Suppressor macrophage (primary cell): ENCODE measurements at places on chromosomes 4 and X.

DNA sequence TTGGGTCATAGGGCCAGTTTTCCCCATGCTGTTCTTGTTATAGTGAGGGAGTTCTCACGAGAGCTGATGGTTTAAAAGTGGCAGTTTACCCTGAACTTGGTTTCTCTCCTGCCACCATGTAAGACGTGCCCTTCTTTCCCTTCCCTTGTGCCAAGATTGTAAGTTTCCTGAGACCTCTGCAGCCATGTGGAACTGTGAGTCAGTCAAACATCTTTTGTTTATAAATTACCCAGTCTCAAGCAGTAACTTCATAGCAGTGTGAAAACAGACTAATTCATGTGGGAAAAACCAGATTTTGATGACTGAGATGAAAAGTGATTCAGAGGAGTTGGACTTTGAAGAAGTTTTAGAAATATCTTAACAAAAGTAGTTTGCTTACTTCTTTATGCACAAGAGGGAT, 101.4 kb downstream of the ARHGAP10 start:
- no peak for DNase-seq

GRCh38 chr4:52511825-52512224, 147.3 kb downstream of the USP46 start:
- DNase-seq = no peak

- DNase-seq = no peak
These were observed 13.9 kb downstream of the ALB start for GRCh38 chr4:73417973-73418372.

DNA sequence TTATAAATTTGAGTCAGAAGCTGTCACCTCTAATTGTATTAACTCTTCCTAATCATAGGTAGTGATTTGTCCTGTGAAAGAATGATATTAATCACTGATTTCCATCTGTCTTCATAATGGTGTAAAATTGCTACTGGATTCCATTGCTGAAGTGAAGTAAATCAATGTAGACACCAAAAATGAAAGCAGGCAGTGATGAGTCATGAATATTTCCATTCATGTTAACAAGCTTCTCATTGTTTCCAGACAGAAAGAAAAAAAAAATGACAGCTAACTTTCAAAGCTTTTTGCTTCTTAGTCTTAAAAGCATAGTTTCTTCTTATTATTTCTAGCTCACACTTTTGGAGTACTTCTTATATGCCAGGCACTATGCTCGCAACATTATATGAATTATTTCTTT, 21.5 kb downstream of the FAM114A1 start:
- peak; percentile 33 for DNase-seq

GRCh38 chr4:27176400-27176799, 315.8 kb downstream of the STIM2 start:
- DNase-seq = no peak

DNA sequence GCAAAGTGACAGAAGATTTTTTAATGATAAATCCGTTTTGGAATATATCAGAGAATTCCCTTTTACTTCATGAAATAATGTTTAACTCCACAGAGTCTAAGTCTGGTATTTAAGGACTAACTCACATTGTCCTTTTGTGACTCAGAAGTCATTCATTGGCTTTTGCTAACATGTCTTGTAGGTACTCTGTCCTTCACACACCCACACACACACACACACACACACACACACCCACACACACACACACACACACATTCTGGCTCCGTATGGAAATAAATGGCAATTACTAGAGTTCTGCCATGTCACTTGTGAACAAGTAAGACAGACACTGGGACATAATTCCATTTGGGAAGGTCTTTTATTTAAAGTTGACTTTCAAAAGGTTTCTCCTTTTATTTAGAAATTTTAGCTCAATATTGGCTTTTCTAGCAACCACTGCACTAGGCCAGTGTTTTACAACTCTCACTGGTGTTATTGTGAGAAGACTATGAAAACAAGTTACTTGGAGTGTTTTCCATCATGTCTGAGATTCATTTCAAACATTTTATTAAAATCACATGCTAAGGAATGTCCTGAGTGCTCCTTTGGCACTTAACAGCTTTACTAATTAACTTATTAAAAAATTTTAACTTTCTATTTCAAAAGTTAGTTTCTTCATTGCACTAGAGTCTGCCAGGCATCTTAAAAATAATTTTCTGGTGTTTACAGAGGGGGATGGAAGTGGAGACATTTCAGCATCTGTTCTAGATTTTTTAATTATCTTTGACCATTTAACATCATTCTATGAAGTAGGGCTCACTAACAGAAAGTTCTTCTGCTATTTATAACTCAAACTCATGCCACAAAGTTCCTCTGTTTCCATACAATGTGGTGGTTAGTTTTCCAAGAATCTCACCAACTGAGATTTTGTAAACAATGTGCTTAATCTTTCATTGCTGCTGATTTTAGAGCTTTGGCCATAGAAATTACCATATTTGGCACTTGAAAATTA, 240.3 kb upstream of the GPC4 start:
- peak; percentile 30 for DNase-seq

DNA sequence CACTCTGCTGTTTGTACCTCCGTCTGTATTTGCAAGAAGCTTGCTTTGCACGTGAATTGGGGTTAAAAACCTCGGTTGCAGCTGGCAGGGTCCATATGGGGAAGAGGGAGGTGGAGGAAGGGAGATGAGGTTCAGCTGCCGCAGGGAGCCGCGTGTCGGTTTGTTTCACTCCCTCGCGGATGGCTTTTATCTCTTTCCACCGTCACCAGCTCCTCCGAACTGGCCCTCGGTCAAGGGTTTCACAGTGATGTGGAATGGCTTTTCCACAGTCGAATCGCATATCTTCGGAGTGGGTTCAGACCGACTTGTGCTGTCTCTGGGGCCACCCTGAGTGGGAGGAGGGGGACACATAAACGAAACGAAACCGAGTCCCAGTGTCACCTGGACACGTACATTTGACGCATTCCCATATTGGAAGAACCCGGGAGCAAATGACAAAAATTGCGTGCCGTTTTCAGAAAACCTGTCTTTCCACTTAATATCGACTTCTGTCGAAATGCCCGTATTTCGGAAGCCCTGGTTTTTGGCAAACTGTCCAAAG, 929 bp downstream of the ZBTB33 start:
- peak; percentile 12 for DNase-seq

GRCh38 chr4:186771624-186772023, 48.0 kb upstream of the FAT1 start:
- no peak for DNase-seq

GRCh38 chr4:31984872-31985271, 1264.7 kb downstream of the PCDH7 start:
- no peak for DNase-seq

GRCh38 chrX:153867139-153867538, 18.8 kb downstream of the L1CAM start:
- no peak for DNase-seq

DNA sequence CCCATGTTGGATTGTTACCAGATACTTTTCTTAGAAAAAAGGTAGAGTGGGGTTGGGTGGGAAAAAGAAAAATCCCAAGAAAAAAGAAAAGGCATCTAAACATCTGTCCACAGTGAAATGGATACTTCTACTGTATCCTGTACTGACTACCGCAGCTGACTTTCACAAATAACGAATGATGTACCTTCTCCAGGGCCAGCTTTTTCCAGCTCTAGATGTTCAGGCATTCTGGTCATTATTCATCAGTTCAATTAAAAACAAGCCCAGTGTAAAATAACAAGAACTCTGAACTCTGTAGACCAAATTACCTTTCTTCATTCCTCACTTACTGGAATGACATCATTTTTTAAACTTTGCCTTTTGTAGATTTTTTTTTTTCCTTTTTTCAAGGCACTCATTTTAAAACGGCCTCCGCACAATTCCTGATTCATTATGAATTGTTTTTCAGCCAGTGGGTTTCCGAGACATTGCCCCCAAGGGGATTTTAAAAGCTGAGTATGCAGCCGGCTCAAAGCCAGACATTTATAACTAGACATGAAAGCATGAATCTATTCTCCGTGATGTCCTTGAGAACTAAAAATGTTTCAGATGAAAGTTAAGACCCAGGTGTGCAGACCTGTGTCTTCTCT, 113.5 kb downstream of the PRKX start:
- no peak for DNase-seq

DNA sequence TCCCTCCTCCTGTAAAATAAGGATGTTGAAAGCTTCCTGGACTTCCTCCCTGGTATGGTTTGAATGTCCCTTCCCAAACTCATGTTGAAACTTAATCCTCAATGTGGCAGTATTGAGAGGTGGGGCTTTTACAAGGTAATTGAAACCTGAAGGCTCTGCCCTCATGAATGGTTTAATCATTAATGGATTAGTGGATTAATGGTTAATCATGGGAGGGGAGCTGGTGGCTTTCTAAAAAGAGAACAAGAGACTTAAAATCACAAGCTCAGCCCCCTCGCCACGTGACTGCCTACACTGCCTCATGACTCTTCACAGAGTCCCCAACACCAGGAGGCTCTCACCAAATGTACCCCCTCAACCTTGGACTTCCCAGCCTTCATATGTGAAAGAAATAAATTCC, 124.6 kb upstream of the ANXA3 start:
- no peak for DNase-seq

GRCh38 chr4:158255727-158256324, 45.5 kb downstream of the TMEM144 start:
- DNase-seq = peak; percentile 73

DNA sequence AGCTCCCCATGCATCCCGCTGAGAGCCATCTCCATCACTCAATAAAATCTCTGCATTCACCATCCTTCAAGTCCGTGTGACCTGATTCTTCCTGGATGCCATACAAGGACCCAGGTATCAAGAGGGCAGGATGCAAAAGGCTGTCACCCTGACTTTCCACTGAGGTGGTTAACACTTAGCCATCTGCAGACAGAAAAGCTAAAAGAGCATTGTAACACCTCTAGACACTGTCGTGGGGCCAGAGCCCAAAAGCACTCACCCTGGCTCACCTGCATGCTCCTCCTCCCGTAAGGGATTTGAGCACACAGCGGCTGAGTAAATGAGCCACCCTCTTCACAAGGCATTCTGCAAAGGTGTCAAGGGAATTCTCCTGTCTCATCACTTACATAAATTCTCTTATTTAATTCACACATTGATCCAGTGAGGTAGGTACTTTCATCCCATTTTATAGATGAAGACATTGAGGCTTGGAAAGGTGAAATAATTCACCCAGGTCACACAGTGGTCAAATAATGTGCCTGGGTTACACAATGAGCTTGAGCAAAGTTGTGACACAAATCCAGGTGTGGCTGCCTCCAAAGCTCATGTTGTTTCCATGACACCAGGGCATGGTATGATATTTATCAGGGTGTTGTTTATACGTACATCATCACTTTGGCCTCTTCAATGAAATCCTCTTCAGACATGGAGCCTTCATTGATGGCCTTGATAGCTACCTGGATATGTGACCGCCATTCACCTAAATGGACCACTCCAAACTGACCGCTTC, 48.0 kb downstream of the TXK start:
- no peak for DNase-seq

GRCh38 chrX:22097012-22097694, 65.0 kb downstream of the PHEX start:
- DNase-seq = no peak

- DNase-seq = peak; percentile 30
These were observed 2184.4 kb upstream of the TENM3 start for GRCh38 chr4:180058691-180059215.
